ENCODE measurements at places on chromosomes 13 and 19.

DNA sequence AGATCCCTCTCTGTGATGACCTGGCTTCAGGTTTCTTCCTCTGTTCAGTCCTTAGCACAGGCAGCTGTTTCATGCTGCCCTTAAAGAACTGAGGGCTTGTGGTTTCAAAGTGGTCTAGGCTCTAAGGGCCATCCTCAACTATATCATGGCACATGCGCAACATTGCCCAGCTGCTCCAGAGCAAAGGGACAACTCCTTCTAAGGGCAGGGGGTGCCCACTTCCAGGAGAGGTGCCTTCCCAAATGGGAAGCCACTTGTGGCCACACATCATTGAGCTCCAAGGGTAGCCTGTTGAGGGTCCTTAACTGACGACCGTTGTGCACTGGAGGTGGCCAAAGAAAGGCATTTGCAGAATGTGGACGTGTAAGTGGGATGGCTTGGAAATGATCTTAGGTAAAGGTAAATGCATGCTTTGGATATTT lies 7.3 kb downstream of the GPR183 start:
- H3K27me3 ChIP-seq, result no peaks in the 10 kb centered on the region
- H3K36me3 ChIP-seq, result peaks cover 5% of the 10 kb centered on the region
- peaks cover 8% of the 10 kb centered on the region for H3K4me1 ChIP-seq

GRCh38 chr19:29942404-29943261 lies 594 bp downstream of the URI1 start:
- peaks cover 15% of the 10 kb centered on the region for H3K27me3 ChIP-seq
- DNase-seq, result peak; percentile 37
- H3K4me3 ChIP-seq, result peak overlapping the region; percentile 95
- peak overlapping the region; percentile 98 for H3K27ac ChIP-seq

DNA sequence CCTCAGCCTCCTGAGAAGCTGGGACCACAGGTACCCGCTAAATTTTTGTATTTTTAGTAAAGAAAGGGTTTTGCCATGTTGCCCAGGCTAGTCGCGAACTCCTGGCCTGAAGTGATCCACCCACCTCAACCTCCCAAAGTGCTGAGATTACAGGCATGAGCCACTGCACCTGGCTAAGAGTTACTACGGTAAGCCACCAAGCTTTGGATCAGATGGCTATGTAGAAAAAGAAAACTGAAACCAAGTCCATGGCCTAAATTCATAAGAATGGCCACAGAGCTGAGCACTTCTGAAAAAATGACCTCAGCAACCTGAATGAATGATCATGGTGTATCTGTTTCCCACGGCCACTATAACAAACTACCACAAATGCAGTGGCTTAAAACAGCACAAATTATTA lies 9.4 kb downstream of the OPA3 start:
- DNase-seq, result no peak
- H3K4me3 ChIP-seq, result no peak overlapping the region
- H3K4me1 ChIP-seq, result peaks cover 25% of the 10 kb centered on the region
- no peaks in the 10 kb centered on the region for H3K27me3 ChIP-seq
- no peak overlapping the region for H3K27ac ChIP-seq

GRCh38 chr19:38264486-38265212 lies at the start of gene SPINT2:
Gene SPINT2 (plus strand): TSS chr19:38264573. CDS start chr19:38264893, 320 bp downstream.
- H3K4me1 ChIP-seq, result peaks cover 52% of the 10 kb centered on the region
- H3K27ac ChIP-seq, result peak within 1 kb of the TSS; percentile 97
- peak; percentile 89 for DNase-seq
- H3K4me3 ChIP-seq, result peak within 1 kb of the TSS; percentile 99
- no peaks in the 10 kb centered on the region for H3K27me3 ChIP-seq

GRCh38 chr19:38049105-38049649 lies 142.2 kb downstream of the SIPA1L3 start:
- H3K27ac ChIP-seq, result no peak overlapping the region
- no peak for DNase-seq
- no peaks in the 10 kb centered on the region for H3K27me3 ChIP-seq
- H3K36me3 ChIP-seq, result peaks cover 5% of the 10 kb centered on the region
- H3K4me3 ChIP-seq, result no peak overlapping the region

- DNase-seq, result no peak
- no peak overlapping the region for H3K4me3 ChIP-seq
- no peaks in the 10 kb centered on the region for H3K27me3 ChIP-seq
- no peak overlapping the region for H3K27ac ChIP-seq
- peaks cover 8% of the 10 kb centered on the region for H3K4me1 ChIP-seq
Observed at GRCh38 chr13:50645092-50645491, 198.4 kb downstream of the DLEU7 start.

DNA sequence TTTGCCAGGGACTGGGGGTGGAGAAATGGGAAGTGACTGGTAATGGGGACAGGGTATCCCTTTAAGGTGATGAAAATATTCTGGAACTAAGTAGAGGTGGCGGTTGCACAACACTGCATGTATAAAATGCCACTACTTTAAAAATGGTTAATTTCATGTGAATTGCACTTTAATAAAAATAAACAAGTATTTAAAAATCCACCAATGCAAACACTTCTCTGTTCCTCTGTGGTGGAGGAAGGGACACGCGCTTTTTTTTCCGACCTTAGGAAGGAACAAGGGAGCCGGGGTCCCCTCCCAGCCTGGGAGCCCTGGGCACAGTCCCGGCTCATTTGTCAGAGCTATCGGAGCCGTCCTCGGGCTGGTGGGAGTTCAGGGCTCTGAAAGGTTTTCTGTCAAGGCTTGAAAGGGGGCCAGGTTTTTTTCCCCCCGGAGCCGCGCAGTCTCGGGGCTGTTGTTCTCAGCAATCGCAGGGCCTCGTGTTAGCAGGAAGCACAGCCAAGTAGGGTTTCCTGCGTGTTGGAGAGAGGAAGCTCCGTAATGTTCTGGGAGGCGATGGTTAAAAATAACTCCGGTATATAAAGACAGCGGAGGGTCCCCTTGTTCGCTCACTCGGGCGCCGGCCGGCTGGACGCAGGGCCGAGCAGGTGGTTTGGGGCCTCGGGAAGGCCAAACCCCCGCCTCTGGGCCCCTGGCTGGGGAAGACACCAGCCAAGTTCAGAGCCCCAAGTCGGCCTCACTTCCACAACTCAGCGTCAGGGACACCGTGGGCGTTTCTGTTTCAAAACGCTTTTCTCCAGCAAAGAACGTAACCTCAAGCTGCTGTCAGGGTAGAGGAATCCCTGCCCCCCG lies 41.2 kb upstream of the KLF2 start:
- peaks cover 2% of the 10 kb centered on the region for H3K4me1 ChIP-seq
- no peaks in the 10 kb centered on the region for H3K36me3 ChIP-seq
- no peak for DNase-seq
- peak overlapping the region; percentile 89 for H3K27ac ChIP-seq

GRCh38 chr13:30148171-30148754 lies 159.1 kb downstream of the KATNAL1 start:
- H3K4me1 ChIP-seq, result no peaks in the 10 kb centered on the region
- H3K27me3 ChIP-seq, result peaks cover 20% of the 10 kb centered on the region

DNA sequence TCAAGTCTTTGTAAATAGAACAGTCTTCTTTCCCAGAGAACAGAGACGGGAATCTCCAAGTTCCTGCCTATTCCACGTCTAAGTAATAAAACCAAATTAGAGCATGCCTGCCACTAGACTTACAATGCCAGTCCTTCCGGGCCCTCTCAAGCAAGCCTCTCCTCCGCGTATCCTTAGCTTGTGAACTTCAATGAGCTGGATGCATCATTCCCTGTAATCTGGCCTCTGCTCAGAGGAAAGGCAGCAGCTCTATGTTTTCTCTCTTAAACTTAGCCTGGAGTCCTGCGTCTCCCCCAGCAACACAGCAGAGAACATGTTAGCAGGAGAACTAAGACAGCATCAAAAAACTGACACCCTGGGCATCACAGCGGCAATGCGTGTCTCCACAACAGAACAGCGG lies 8.2 kb downstream of the NALCN start:
- H3K27ac ChIP-seq, result no peak overlapping the region
- no peak overlapping the region for H3K4me3 ChIP-seq
- no peaks in the 10 kb centered on the region for H3K4me1 ChIP-seq
- H3K36me3 ChIP-seq, result no peaks in the 10 kb centered on the region
- no peak for DNase-seq
- peaks cover 11% of the 10 kb centered on the region for H3K27me3 ChIP-seq

DNA sequence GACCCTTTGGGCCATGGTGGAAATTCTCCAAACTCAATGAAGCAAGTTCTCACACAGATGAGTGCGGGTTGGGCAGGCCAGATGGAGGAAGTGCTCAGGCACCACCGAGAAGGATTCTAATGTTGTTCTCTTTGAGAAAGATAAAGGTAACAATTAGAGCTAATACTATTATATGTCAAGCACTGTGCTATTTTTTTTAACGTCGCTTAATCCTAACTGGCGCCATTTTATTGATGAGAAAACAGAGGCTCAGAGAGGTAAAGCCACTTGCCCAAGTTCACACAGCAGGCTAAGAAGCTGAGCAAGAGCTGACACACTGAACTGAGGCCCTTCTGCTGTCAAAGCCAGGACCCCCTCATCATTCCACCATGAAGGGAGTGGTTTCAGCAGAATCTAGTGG lies 1.0 kb downstream of the FBL start:
- peak overlapping the region; percentile 15 for H3K27ac ChIP-seq
- H3K27me3 ChIP-seq, result peaks cover 3% of the 10 kb centered on the region
- peaks cover 2% of the 10 kb centered on the region for H3K36me3 ChIP-seq
- DNase-seq, result no peak
- peaks cover 33% of the 10 kb centered on the region for H3K4me1 ChIP-seq

GRCh38 chr19:40089462-40089861 lies 1.3 kb downstream of the ZNF780A start:
- peaks cover 4% of the 10 kb centered on the region for H3K27me3 ChIP-seq
- H3K4me3 ChIP-seq, result peak overlapping the region; percentile 99
- H3K36me3 ChIP-seq, result peaks cover 17% of the 10 kb centered on the region
- peaks cover 16% of the 10 kb centered on the region for H3K4me1 ChIP-seq
- H3K27ac ChIP-seq, result peak overlapping the region; percentile 100

GRCh38 chr19:1171755-1172352 lies 2.2 kb downstream of the SBNO2 start:
- H3K27ac ChIP-seq, result peak overlapping the region; percentile 82
- DNase-seq, result no peak
- H3K27me3 ChIP-seq, result no peaks in the 10 kb centered on the region
- H3K4me1 ChIP-seq, result peaks cover 19% of the 10 kb centered on the region
- H3K4me3 ChIP-seq, result peak overlapping the region; percentile 86
- peaks cover 1% of the 10 kb centered on the region for H3K36me3 ChIP-seq

- H3K4me1 ChIP-seq, result no peaks in the 10 kb centered on the region
- H3K27ac ChIP-seq, result peak overlapping the region; percentile 84
- no peak overlapping the region for H3K4me3 ChIP-seq
- H3K36me3 ChIP-seq, result no peaks in the 10 kb centered on the region
Observed at GRCh38 chr19:3401004-3401768, 34.8 kb downstream of the NFIC start.

DNA sequence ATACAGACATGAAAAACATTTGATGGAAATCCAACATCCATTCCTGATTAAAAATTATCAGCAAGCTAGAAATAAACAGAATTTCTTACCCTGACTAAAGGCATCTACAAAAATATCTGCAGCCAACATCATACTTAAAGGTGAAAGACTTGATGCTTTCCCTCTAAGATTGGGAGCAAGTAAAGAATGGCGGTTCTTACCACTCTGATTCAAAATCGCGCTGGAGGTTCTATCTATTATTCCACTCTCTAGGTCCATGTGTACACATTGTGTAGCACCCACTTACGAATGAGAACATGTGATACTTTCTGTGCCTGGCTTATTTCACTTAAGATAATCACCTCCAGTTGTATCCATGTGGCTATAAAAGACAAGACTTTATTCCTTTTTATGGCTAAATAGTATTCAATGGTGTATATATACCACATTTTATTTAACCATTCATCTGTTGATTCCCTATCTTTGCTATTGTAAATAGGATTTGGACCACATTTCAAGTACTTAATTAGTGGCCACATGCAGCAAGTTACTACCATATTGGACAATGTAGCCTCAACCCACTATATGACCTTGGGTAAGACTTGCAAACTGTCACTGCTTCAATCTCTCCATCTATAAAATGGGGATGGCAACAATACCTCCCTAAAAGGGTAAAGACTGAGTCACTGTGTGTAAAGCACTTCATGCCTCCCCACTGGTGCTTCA lies 38.4 kb upstream of the CYP2A7 start:
- H3K4me1 ChIP-seq, result peaks cover 29% of the 10 kb centered on the region
- DNase-seq, result no peak
- H3K36me3 ChIP-seq, result peaks cover 5% of the 10 kb centered on the region
- H3K27ac ChIP-seq, result peak overlapping the region; percentile 91
- H3K27me3 ChIP-seq, result peaks cover 31% of the 10 kb centered on the region

- no peak overlapping the region for H3K4me3 ChIP-seq
- H3K27me3 ChIP-seq, result no peaks in the 10 kb centered on the region
- no peaks in the 10 kb centered on the region for H3K36me3 ChIP-seq
- H3K4me1 ChIP-seq, result no peaks in the 10 kb centered on the region
- no peak for DNase-seq
- H3K27ac ChIP-seq, result no peak overlapping the region
Observed at GRCh38 chr19:33465834-33466233, 55.8 kb downstream of the PEPD start.

GRCh38 chr19:45477713-45478453 lies 10.1 kb downstream of the FOSB start:
- H3K4me3 ChIP-seq, result peak overlapping the region; percentile 83
- no peaks in the 10 kb centered on the region for H3K36me3 ChIP-seq
- H3K27me3 ChIP-seq, result peaks cover 17% of the 10 kb centered on the region
- H3K27ac ChIP-seq, result peak overlapping the region; percentile 99
- peaks cover 7% of the 10 kb centered on the region for H3K4me1 ChIP-seq
- DNase-seq, result no peak

DNA sequence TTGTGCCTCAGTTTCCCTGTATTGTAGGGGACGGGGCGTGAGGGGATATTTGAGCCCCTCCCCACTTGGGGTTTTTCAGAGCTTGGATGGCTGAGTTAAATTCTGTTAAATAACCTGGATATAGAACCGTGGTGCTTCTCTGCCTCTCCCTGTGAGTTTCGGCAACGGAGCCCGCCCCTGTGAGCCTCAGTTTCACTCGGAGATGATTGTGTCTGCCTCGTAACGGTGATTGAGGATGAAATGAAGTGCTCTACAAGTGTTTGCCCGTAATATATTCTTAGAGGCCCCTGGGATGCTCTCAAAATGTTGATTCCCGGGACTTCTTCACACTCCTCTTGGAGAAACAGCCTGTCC lies 509 bp downstream of the KXD1 start:
- peak overlapping the region; percentile 73 for H3K27ac ChIP-seq
- H3K4me1 ChIP-seq, result peaks cover 5% of the 10 kb centered on the region
- H3K36me3 ChIP-seq, result no peaks in the 10 kb centered on the region
- no peak for DNase-seq

- H3K36me3 ChIP-seq, result no peaks in the 10 kb centered on the region
- peaks cover 23% of the 10 kb centered on the region for H3K27me3 ChIP-seq
- no peak within 1 kb of the TSS for H3K4me3 ChIP-seq
- no peak for DNase-seq
- no peak within 1 kb of the TSS for H3K27ac ChIP-seq
- no peaks in the 10 kb centered on the region for H3K4me1 ChIP-seq
Observed at GRCh38 chr19:49387936-49388372, at the start of gene KASH5. Gene KASH5 (plus strand): TSS chr19:49388249. CDS start chr19:49390884, 2,635 bp downstream.

GRCh38 chr19:54209811-54210494 lies 9.3 kb downstream of the RPS9 start:
- peak overlapping the region; percentile 62 for H3K4me3 ChIP-seq
- peak overlapping the region; percentile 98 for H3K27ac ChIP-seq
- H3K36me3 ChIP-seq, result peaks cover 25% of the 10 kb centered on the region
- peaks cover 37% of the 10 kb centered on the region for H3K4me1 ChIP-seq
- no peaks in the 10 kb centered on the region for H3K27me3 ChIP-seq
